ENCODE measurements at places on chromosomes 5 and 9.

DNA sequence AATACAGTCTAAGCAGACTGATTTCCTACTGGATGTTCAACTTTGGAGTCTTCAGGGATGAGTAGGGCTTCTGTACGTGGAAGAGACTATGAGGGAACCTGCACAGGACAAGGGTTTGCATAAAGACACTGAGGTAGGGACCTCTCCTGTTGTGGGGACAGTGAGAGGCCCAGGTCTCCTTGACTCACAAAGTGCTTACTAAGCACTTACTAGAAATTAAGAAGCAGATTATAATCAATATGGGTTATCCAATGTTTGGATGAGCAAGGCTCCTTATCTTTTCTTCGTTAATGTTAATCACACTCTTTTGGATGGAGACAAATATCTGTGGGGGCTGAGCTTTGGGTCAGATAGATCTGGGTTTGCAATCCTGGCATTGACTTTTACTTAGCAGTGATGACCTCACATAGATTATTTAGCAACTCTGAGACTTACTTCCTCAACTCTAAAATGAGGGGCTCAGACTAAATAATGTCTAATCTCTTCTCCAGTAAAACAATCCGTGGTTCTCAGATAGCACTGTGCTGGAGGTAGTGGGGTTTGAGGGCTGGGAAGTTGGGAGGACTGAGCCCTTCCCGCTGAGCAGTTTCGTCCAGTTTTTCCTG, 45.9 kb downstream of the PDCD1LG2 start:
- no peaks in the 10 kb centered on the region for H3K36me3 ChIP-seq
- H3K4me3 ChIP-seq: no peak overlapping the region
- H3K27me3 ChIP-seq: no peaks in the 10 kb centered on the region
- no peaks in the 10 kb centered on the region for H3K4me1 ChIP-seq
- no peak overlapping the region for H3K27ac ChIP-seq

DNA sequence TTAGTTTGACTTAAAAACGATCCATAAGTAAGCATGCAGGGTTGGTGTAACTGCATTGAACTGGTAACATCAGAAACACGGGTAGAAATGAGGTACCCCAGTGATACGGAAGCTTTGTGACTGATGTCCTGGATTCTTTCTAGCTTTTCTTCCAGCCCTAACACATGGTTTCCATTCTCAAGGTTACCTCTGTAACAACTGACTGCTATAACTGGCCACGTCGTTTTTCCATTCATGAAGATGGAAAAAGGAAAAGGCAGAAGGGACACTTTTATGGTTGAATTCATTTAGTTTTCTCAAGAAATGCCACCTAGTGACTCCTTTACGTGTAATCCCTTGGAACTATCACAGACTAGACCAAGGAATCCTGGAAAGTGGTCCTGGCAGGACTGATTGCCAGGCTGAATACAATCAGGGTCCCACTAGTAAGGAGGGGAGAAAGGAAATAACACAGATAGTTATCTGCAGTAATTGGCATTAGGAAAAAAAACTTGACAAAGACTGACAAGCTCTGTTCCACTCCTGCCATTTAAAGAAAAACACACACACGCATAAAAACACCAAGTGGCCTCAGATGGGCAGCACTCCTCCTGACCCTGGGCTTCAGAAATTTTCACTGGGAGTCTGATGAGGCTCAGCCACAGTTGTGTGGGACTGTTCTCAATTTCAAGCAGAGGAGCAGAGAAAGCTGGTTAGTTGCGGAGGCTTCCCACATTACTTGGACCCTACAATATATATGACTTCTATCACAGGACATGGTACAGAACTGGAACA, 77.5 kb upstream of the ZNF169 start:
- no peak for DNase-seq
- no peak overlapping the region for H3K4me3 ChIP-seq
- H3K4me1 ChIP-seq: peaks cover 34% of the 10 kb centered on the region
- H3K27ac ChIP-seq: no peak overlapping the region

DNA sequence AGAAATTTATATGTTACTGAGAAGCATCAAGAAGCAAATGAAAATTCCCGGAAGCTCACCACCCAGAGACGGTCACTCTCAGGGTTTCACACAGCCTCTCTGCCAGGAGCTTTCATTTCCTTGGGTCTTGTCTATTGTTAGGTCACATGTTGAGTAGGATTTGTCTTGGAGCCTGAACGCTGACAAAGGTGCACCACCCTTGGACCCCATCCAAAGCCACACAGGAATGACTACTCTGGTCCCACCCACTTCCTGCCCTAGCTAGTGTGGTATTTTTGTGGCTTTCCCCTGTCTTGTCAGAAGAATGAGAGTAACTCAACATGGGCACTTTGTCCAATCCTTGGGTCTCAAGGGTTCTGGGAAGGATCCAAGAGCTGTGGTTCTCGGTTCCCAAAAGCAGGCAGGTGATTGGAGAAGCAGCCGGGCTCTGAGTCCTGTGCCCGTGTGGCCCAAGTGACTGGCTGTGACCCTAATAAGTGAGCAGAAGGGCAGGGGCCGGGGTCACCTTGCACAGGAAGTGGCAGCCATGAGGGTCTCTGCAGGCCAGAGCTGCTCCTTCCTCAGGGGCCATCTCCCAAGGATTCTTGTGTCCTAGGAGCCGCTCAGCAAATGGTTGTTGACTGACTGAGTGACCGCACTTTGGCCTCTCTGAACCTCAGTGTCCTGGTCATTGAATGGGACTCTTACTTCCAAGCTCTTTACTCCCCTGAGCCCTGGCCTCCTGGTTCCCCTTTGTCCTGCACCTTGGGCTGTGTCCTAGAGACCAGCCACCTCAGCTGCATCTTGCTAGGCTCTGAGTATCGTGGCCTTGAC, 6.9 kb downstream of the FGD3 start:
- no peak for DNase-seq
- no peak overlapping the region for H3K4me3 ChIP-seq
- no peak overlapping the region for H3K27ac ChIP-seq

GRCh38 chr5:172421-172820, 18.9 kb upstream of the LRRC14B start:
- no peak overlapping the region for H3K27ac ChIP-seq
- no peaks in the 10 kb centered on the region for H3K4me1 ChIP-seq
- no peaks in the 10 kb centered on the region for H3K36me3 ChIP-seq
- no peak overlapping the region for H3K4me3 ChIP-seq
- H3K27me3 ChIP-seq: peaks cover 3% of the 10 kb centered on the region

DNA sequence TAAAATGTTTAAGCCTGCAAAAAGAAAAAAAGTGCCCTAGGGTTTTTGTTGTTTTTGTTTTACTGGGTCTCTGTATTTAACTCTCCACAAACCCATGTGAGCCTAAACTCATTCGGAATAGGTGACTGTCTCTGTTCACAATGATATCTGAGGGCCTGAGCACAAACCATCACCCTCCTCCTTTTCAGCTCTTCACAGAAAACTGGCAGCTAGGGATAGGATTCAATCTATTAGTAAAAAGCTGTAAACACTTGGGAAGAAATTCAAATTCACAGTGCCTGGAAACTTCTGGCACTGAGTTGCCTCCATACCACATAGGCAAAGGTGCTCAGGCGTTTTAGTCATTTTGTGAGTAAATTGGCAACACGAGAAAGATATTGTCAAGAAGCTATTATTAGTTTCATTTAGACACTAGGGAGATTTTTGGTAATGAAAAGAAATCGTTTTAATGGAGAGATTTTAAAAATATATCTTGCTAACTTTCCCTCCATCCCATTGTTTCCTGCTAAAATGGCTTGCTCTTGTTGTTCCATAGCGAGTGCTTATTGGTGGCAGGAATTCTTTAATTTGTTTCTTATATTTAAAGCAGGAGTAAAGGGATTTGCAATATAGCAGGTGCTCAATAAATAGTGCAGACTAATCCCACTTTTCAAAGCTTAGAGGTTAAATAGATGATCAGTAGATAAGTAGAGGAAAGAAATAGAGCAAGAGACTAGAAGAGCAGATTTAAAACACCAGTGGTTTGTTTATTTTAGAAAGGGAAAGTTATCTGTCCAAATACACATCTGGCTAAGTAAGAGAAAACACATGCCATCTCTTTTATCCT, 9.7 kb downstream of the FOXD1 start:
- H3K4me1 ChIP-seq: peaks cover 23% of the 10 kb centered on the region
- no peak overlapping the region for H3K27ac ChIP-seq
- H3K36me3 ChIP-seq: no peaks in the 10 kb centered on the region

GRCh38 chr5:155263381-155263780, 249.8 kb downstream of the KIF4B start:
- H3K4me3 ChIP-seq: no peak overlapping the region
- H3K27ac ChIP-seq: no peak overlapping the region
- H3K27me3 ChIP-seq: no peaks in the 10 kb centered on the region
- no peak for DNase-seq
- no peaks in the 10 kb centered on the region for H3K36me3 ChIP-seq

DNA sequence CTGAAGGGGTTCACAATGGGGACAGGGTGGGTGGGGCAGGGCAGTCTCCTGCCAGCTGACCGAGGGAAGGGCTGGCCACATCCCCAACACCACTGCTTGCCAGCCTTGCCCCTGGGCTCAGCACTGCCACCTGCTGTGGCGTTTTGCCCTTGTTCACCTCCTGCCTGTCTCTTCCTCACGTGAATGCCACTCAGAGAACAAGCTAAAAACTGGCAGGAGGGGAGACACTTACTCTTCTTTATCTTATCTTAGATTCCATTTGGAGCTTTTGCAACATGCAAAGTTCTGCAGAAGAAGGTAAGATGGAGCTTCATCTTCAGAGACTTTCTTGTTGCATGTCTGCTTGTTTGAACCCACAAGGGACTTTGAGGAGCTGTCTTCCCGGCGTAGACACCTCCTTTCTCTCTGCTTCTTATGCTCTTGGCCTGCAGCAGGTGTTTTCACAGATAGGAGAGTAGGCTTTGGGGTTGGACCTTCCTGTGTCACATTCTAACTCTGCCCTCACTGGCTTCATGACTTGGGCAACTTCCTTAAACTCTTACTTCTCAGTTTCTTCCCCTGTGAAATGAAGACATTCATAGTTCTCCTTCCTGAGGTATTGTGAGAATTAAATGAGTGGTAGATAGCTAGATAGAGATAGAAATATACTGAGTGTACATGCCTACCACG, 4.1 kb downstream of the LRSAM1 start:
- H3K4me3 ChIP-seq: no peak overlapping the region
- peaks cover 24% of the 10 kb centered on the region for H3K36me3 ChIP-seq
- H3K27ac ChIP-seq: no peak overlapping the region
- peaks cover 14% of the 10 kb centered on the region for H3K4me1 ChIP-seq

- no peaks in the 10 kb centered on the region for H3K27me3 ChIP-seq
- no peak overlapping the region for H3K27ac ChIP-seq
- H3K4me3 ChIP-seq: no peak overlapping the region
- no peaks in the 10 kb centered on the region for H3K4me1 ChIP-seq
- no peak for DNase-seq
These were observed 68.1 kb downstream of the INVS start for GRCh38 chr9:100167176-100167575.

GRCh38 chr5:78527925-78528324, 120.6 kb downstream of the LHFPL2 start:
- peaks cover 12% of the 10 kb centered on the region for H3K4me1 ChIP-seq
- no peak overlapping the region for H3K27ac ChIP-seq
- H3K27me3 ChIP-seq: no peaks in the 10 kb centered on the region

- H3K36me3 ChIP-seq: no peaks in the 10 kb centered on the region
- no peaks in the 10 kb centered on the region for H3K4me1 ChIP-seq
- DNase-seq: no peak
- no peak overlapping the region for H3K4me3 ChIP-seq
- H3K27me3 ChIP-seq: peaks cover 21% of the 10 kb centered on the region
These were observed 54.5 kb downstream of the ZNF366 start for GRCh38 chr5:72452515-72453245.

GRCh38 chr9:114096041-114096511, 3.0 kb downstream of the KIF12 start:
- no peak for DNase-seq
- 0 out of 3 replicates have a peak, but pooled peaks cover 3% of the 10 kb centered on the region for H3K36me3 ChIP-seq
- no peak overlapping the region for H3K27ac ChIP-seq
- no peak overlapping the region for H3K4me3 ChIP-seq
- peaks cover 43% of the 10 kb centered on the region for H3K4me1 ChIP-seq

DNA sequence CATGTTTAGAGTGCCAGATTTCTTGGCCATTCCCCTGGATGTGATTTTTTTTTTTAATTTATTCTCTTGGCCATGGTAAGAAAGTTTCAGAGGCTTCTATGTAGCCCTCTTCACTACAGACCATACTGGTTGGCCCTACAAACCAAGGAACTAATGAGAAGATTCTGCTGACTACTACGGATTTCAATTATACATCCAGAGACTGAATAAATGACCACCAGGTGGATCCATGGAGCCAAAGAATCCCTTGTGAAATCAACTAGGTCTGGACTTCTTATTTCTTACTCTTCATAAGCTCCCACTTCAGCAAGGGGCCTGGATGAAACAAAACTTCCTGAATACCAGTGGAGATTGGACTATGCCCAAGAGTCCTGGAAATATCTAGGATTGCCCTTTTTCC, 27.6 kb downstream of the ZNF622 start:
- H3K27ac ChIP-seq: no peak overlapping the region
- no peaks in the 10 kb centered on the region for H3K4me1 ChIP-seq
- H3K27me3 ChIP-seq: no peaks in the 10 kb centered on the region
- H3K36me3 ChIP-seq: no peaks in the 10 kb centered on the region
- no peak overlapping the region for H3K4me3 ChIP-seq

DNA sequence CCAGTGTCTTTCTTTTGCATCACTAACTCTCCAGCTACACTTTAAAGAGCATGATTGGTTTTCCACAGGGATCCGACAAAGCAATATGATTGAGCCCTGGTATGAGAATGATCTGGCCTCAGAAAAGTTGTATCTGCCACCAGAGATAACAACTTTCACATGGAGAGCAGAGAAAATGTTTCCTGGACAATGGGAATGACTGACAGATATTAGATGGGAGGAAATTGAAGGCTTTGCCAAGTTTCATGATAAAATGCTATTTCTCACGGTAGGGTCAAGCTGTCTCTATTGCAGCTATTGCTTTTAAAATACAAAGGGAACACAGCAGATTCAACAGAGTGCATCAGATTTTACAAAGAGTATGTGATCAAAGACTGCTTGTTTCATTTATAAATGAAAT, 56.4 kb upstream of the GLIS3 start:
- no peak overlapping the region for H3K27ac ChIP-seq
- no peaks in the 10 kb centered on the region for H3K4me1 ChIP-seq
- H3K36me3 ChIP-seq: no peaks in the 10 kb centered on the region

DNA sequence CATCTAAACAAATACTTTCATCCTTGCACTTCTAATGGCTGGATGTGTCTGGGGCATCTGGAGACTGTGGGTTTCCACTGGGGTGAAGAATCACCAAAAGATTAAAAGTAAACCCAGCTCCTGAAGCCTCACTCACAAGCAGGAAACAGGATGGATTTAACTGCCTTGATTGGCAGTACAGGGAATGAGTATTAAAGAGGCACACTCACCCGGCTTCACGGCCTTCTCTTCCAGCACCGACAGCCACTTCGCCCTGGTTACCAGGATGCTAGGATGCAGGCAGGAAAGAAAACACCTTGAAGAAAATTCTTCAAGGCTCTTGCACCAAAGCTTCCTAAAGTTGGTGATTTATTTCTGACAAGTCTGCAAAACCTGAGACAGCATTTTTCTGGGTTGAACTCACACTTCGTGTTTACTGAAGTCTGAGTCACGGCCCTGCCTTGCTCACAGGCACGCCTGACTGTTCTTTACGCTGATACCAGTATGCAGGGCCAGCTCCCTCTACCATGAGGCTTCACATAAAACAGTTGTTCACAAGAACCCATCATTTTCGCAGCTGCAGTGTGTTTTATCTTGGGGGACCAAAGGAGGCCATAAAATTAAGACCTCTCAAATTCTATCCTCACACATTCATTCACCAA, 56.5 kb upstream of the ZNF354A start:
- peaks cover 17% of the 10 kb centered on the region for H3K27me3 ChIP-seq
- H3K4me3 ChIP-seq: no peak overlapping the region
- no peak overlapping the region for H3K27ac ChIP-seq
- DNase-seq: peak; percentile 28

Data from HepG2 (cell line).